ENCODE measurements at places on chromosomes 2 and 18.

- DNase-seq, result no peak
Observed at GRCh38 chr18:45173799-45174519, 441.3 kb upstream of the SLC14A2 start.

DNA sequence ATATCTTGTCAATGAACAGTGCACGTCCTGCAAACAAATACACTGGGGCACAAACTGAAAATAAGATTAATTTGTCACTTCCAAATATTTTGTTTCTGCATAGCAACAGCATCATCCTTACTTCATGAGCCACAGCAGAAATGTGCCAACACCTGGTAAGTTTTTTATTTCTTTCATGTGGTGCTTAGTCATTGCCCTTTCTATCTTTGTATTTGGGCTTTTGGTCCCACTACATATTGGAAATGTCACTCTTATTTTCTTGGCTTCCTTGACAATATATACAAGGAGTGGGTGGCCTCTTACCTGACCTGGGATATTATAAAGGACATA is 208.0 kb downstream of the RBM43 start:
- no peak for DNase-seq

DNA sequence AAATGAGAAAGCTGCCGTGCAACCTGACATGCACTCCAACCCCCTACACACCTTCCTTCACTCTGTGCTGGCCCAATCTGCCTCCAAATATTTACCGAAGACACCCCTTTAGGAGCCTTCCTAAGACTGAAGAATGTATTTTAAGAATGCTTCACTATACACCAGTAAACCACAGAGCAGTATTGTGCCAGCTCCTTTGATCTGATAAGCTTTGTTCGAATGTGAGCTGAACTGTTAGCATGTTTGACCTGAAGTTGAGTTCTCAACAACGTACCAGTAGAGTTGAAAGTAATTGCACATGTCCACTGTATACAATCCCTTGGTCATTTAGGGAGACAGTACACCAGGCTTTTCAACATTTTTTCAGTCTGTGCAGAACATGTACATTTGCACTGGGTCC is 259.2 kb downstream of the TGIF1 start:
- DNase-seq, result no peak

GRCh38 chr2:156944871-156945270 is 312.6 kb upstream of the GALNT5 start:
- no peak for DNase-seq

DNA sequence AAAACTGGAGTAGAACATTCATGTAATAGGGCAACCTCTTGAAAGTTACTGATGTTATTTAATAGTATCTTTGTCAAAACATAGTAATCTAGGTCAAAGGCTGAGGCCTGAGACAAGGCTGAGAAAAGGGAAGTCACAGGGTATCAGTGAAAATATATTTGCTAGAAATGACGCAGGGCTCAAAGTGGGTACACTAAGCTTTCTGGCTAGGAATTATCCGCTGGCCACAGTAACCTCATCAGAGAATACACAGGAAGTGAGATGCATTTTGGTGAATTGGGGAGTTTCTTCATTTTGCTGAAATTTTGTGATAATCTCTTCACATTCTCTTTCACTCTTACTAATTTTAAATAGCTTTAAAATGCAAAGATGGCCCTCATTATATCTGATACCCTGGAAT is 206.8 kb downstream of the OTX1 start:
- DNase-seq, result no peak

GRCh38 chr18:61545281-61546245 is 212.3 kb downstream of the CDH20 start:
- no peak for DNase-seq

DNA sequence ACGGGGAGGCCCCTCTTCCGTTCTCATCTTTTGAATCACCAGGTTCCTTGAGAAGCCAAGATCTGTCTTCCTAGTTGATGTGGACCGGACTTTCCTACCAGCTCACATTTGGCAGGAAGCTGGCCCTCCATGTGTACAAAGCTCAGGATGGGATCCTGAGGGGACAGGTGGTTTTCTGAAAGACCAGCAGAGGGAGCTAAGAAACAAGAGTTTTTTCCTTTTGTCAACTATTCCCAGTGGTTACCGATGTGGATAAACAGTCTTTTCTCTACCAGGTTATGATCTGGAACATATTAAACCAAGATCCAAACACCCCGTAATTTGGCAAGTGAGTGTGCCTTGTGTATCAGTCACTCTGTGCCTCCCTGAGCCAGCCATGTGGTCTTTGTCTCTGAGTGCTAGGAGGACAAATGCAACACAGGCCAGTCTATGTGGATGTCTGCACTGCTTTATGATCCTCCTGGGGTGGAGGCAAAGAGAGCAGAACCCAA is 25.1 kb upstream of the ARHGAP25 start:
- peak; percentile 69 for DNase-seq

GRCh38 chr2:113061241-113061640 is 2.2 kb downstream of the IL36RN start:
- DNase-seq, result no peak

DNA sequence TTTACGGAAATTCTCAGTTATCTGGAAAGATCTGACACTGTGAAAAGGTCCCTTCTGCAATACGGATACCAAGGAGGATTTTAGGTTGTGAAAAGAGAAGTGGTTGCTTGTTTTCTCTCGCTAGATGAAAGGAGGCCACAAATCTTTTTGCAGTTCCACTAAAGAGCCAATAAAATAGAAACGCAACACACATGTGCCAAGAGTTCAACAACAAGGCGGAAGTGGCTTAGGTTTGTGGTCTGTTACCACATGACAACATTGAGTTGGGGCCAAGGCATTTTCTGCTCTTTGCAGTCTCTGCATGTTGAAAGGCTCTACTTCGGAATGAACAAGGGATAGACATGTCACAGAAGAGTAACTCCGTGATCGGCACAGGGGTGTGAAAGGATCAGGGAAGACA is 115.7 kb upstream of the OSR1 start:
- DNase-seq, result peak; percentile 22

DNA sequence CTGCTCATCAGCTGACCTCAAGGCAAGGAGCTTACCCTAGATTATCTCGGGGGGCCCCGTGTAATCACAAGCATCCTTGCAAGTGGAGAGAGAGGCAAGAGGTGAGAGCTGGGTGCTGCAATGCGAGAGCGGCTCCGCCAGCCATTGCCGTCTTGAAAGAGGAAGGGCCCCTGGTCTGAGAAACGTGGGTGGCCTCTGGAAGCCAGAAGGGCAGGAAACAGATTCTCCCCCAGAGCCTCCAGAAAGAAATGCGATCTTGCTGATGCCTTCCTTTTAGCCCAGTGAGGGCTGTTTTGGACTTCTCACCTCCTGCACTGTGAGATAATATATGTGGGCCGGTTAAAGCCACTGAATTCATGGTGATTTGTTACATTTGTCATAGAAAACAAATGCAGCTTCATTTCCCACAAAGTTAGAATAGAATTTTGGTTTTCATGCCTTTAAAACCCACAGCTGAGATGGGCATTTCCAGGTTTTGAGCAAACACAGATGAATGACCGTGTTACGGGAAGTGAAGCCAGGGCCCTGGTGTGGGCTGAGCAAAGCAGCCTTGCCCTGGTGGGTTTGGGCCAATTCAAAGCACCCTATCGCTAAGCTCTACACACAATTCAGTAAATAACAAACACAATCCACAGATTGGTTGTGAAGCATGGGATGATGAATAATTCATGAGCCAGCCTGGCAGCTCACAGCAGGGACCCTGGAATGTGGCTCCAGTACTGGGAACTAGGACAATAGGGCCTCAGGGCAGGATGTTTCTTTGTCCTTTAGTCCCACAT is 319.9 kb upstream of the HS6ST1 start:
- no peak for DNase-seq

DNA sequence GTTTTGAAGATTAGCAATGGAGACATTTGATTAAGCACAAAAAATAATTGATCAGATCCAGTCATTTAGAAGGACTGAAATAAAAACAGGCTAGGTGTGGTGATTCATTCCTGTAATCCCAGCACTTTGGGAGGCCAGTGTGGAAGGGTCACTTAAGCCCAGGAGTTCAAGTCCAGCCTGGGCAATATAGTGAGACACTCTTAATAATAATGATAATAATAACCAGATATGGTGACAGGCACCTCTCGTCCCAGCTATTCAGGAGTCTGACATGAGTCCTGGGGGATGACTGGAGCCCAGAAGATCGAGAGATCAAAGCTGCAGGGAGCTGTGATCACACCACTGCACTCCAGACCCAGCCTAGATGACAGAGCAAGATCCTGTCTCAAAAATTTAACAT is 3.5 kb upstream of the FN1 start:
- DNase-seq, result no peak

DNA sequence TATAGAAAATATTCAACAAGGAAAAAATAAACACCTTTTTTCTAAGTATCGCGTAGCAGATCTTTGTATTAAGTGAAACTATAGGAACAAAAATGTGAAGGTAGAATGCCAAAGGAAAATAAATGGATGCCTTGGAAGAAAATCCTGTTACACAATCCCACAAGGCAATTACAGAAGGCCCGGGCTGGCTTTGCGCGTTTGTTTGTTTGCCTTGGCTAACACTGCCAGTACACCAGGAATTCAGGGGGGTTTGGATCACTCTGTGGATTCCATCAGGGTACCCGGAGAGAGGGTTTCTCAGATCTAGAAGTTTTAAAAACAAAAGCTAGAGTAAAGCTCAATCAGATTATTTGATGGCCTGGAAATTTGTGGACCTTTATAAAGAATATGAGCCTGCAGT is 478.3 kb downstream of the FBXO15 start:
- DNase-seq, result peak; percentile 77

DNA sequence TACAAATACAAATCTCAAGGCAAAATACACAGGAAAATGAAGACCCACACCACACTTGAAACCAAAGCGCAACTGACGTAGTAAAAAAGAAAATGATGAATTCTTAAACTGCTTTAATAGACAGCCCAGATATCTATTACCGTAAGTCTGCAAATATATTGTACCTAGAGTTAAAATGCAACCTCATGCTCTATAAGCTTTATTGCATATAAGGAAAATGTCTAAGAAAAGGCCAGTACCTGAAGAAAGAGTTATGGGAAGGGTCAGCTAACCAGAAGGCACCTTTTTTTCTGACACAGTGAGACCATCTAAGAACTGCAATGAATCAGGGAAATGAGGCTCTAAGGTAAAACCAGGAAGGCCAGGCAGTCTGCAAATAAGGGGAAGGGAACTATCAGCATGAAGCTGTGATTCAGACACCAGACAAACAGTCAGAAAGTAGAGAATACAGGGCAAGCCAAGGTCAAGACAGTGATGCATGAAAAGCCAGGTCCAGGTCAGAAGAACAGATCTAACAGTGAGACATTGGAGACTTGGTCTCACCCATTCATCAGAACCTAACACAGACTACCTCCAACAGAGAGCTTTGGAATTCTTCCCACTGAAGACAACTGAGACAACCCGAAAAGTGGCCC is 46.9 kb downstream of the PDE11A start:
- no peak for DNase-seq

DNA sequence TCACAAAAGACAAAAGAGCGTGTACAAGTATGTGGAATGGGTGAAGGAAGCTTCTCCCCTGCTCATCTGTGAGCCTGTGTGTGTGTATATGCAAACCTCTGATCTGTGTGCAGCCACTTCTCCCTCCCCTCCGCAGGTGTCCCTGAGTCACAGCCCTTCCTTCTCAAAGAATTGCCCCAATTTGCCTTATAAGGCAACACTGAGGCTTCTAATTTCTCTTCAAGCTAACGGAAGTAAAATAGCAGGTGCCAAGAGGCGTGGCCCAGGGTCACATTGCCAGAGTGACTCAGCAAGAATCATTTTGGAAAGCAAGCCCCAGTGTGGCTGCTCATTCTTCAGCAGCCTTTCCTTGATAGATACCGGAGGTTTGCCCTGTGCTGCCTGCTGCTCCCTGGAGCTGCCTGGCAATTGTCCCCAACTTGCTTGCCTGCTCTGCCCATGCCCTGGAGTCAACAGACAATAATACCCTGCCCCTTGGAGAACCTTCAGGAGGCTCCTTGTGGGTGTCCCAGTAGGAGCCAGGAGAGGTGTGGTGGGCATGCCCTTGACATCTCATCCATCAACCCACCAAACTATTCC is 37.3 kb upstream of the BMP10 start:
- DNase-seq, result peak; percentile 85

DNA sequence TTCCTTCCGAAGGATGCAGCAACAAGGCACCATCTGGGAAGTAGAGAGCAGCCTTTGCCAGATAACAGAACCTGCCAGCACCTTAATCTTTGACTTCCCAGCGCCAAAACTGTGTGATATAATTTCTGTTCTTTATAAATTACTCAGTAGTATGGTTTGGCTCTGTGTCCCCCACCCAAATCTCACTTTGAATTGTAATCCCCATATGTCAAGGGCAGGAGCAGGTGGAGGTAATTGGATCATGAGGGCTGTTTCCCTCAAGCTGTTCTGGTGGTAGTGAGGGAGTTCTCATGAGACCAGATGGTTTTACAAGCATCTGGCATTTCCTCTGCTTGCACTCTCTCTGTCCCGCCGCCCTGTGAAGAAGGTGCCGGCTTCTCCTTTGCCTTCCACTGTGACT is 899.9 kb downstream of the TRIB2 start:
- no peak for DNase-seq

DNA sequence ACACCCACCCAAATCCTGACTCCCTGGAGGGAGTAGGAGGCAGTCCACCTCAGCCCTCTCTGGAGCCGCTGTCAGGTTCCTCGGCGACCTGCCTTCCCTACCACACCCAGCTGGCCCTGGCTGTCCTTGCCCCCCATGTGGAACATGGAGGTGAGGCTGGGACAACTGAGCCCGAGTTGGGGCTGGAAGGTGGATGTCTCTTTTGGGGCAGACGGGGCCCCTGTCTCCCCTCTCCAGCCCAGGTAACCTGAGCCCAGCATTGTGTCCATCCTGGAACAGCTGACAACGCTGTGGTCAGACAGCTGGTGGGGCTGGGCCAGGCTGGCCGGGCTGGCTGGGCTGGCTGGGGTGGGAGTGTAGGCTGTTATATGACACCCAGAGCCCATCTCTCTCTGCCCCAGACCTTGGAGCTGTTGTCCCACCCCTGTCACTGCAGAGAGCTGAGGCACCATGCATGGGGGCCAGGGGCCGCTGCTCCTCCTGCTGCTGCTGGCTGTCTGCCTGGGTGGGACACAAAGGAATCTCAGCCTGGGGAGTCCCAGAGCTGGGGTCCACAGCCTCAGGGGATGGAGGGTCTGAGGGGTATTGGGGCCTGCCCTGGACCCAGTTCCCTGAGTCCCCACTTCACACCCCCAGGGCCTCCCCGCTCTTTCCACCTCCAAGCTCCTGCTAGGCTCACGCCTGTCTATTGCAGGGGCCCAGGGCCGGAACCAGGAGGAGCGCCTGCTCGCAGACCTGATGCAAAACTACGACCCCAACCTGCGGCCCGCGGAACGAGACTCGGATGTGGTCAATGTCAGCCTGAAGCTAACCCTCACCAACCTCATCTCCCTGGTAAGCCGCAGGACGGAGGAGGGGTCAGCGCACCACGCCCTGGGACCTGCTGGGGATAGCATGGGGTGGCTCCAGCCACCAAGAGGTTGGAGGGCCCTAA is at the start of gene CHRNG:
CHRNG (plus strand) TSS at position 395 of the 934 bp plus-strand sequence; CDS start at position 451, 56 bp downstream.
- no peak for DNase-seq

DNA sequence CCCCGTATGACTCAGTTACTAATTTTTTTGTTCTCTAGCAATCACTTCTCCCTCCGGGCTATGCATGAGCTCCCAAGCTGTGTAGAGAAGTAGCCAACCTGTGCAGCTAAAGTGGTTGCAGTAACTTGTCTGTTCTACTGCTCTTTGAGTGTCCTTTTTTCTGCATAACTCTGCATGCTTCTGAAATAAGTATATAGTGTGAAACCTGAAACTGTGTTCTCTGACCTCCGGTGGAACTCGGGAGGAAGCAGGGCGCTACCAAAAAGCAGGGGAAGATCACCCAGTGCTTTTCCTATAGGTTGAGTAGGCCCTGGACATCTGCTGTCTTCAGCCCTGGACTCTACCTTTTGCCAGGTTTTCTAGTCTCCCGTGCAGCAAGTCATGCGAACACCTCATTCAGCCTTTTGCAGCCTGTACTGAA is 47.8 kb downstream of the PHLPP1 start:
- DNase-seq, result no peak

Measured in fibroblast of pulmonary artery (primary cell).